ENCODE measurements at places on chromosomes 12 and 14. TPM values are rescaled to one million over a fixed set of nuclear protein-coding genes. Genes with fewer than 3 reads are reported as not detected.

DNA sequence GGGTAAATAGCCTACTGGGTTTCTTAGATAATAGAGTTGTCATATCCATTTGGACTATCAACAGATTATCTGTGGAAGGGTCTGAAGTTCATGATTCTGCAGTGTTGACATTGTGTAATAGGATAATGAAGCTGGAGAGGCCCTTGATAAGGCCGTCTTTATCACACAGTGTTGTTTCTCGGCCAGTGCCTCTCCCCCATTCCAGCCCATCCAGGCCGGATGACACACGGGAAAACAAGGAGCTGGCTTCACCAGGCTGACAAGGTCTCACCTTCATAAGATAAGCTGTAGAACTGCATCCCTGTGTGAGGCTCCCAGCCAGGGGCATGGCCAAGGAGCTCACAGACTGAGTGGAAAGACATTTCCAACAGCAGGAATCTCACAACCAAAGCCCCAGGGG, 8.7 kb upstream of the EML1 start:
- no peak for DNase-seq

DNA sequence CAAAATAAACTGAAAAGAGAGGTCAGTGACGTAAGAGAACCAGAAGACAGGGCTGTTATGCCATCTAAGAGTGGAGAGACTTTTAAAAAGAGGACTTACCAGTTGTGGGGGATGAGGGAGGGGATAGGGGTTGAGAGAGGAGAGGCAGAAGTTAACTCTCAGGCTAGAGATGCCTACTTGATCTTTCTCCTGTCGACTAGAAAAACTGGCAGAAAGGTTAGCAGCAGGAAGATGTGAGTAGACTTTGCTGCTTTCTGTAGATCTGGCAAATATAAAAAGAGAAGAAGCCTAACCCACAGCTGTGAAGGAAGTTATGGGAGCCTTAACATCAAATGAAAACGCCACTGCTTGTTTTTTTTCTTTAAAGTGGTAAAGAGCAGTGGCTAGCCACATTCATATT, 10.7 kb downstream of the CREBL2 start:
- no peak for DNase-seq

DNA sequence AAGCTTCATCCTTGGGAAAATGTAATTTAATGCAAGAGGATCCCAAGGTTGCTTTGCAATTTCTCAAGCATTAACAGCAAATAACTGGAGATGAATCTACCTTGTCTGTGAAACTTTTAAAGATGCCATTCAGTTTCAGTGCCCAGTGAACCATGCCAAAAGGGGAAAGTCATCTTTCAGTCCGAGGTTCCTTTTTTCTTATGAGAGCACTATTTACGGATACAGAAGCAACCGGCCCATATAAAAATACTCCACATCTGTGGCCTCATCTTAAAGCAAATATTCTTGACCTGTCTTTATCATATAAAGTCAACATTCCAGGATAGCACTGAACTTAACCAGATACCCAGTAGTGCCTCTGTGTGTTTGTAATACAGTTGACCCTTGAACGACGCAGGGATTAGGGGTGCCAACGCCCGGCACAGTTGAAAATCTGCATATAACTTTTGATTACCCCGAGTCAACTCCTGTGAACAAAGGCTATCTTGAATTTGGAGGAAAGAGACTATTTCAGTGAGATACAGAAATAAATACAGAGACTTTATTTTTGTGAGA, 209.4 kb downstream of the PCNX1 start:
- peak; percentile 21 for DNase-seq

DNA sequence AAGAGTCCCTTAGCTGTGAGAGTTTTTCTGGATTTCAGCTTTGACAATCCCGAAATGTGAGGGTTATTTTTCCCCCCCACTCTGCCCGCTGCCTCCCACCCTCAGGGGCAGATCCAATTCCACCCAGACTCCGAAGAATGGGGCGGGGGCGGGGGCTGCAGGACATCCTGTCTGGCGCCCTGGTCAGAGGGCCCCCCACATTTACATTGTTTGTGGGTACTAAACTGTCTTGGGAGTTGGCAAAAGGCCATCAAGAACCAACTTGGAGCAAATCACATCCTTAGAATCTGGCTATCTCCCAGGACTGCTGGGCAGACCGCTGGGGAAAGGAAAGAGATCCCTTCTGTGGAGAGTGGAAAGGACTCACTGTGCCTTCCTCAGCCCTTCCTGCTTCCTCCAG, 2.4 kb downstream of the EMP1 start:
- no peak for DNase-seq

- DNase-seq: no peak
Measured at GRCh38 chr12:122870163-122870842, 25.6 kb downstream of the VPS37B start.

DNA sequence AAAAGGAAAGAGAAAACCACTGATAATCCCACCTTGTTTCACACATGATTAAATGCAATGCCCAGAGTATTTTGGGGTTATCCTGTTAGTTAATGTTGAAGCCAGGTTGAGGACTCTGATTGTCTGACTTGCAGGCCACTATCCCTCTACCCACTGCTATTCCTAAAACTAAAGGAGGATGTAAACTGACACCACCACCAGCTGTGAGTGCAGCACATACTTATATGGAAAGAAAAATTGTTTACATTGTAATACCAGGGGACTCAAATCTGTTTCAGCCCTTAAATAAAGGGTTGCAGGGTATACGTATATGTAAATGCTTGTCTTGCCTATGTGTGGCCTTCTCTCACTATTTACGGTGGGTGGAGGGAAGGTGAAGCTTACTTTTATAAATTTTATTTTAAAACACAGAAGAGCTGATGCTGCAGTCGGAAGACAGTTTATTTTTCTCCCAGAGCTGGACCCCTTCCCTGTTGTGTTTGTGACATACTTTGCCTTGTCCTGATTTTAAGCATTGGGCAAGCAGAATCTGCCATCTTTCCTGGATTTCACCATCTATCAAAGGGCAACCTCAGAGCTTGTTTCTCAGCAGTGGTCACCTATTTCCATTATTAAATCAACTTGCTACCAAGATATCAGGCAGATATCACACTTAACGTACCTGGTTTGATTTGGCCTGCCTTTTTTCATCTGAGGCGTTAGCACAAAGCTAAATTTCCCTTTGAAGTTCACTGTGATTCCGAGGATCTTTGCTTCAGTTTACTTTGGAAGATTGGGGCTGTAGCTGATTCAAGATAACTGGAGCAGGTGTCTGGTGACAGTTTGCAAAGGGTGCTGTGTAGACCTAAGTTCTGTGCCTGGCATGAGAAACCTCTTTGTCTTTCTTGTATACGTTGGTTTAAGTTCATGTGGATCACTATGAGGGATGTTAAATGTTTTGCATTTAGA, 25.2 kb downstream of the DAAM1 start:
- no peak for DNase-seq

Gene MYH6
- total RNA-seq: not detected

DNA sequence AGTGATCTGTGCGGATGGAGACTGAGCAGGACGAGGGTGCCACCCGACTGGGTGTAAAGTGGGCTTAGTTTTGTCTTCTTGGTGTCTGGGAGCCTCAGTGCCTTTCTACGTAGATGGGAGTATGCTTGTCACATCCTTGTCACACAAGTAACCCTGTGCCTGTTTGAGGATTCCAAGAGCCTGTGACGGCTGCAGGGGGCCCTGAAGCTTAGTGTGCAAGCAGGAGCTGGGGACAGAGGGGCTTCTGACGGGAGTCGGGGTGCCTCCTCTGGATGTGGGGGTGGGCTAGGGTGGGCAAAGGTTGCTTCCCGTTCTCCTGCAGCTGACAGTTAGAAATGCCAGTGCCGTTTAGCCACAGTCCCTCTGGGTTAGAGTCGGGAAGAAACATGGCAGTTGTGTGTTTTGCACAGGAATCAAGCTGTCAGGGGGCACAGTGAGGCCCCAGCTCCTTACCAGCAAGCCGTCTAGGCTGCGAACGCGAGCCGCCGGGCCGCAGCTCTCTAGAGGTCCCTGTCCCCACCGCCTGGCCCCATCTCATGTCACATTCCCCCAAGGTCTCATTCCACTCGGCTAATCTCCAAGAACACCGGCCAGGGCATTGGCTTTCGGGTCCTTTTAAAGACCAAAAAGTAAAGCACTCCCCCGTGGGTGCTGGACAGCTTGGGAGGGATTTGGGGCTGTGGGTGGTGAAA, 7.0 kb downstream of the RTL1 start:
- no peak for DNase-seq

Gene EML5
- 0.55 TPM for total RNA-seq

DNA sequence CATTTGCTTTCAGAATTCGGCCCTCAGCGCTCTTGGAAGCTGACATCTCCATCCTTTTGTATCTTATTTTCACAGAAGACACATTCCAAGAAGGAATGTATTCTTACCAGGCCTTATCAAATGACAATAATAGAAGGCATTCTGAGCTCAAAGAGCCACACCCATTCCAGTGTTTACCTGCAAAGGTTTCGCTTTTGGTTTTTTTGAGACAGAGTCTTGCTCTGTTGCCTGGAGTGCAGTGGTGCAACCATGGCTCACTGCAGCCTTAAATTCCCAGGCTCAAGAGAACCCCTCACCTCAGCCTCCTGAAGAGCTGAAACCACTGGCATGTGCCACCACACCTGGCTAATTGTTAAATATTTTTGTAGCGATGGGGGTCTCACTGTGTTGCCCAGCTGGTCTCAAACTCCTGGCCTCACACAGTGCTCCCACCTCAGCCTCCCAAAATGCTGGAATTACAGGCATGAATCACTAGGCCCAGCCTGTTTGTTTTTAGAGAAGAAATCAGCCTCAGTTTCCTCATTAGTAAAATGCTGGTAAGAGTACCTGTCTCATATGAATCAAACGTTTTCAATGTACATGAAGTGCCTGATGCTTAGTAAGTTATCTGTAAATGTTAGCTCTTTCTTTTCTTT, 69.2 kb downstream of the SLC6A12 start:
- DNase-seq: no peak

DNA sequence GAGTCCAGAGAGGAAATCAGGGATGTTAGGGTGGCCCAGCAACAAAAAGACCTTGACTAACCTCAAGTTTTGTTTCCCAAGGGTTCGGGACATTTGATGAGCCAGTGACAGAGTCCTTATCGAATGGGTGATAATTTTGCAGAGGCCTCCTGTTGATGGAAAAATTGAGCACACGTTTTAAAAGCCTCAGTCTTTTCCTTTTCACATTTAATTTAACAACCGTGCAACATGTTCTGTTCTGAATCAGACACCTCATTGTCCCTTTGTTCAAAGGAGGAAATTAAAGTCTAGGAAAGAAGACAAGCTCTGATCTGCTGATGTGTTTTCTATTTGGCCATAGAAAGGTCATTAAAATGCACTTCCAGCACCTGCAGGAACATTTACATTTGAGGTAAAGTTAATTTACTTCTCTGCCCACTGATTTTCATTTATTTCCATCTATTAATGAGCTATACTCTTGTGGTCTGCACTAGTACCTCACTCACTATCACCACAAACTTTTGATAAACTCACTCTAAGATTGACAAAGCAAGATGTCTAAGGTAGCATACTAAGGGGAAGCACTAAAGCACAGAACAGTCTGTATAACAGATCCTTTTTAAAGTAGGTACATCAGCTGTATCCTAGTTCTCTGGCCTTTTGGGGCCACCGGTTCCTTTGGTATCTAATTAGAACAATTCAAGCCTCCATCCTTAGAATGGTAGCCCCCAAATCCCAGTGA, 147.0 kb downstream of the RPAP3 start:
- no peak for DNase-seq

Gene TAS2R20
- 7.7 TPM for total RNA-seq

- DNase-seq: no peak
Measured at GRCh38 chr12:11876307-11876706, 194.4 kb upstream of the BCL2L14 start.

DNA sequence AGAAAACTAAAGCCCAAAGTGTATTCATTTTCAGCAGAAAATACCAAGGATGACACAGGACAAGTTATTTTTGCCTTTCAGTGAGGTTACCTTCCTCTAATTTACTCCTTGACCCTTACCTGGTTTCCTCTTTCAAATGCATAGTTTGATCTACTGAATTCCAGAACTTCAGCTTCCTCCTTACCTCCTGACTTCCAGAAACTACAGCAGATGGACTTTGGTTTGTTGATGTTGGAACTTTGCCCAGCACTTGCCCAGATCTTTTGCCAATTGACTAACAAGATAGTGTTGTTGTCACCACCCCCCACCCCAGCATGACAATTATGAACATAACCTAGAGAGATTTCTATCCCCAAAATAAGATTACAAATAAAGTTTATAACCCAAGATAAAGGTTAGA, 63.2 kb downstream of the NAV3 start:
- DNase-seq: peak; percentile 85

Gene PMEL
- total RNA-seq: 1.6 TPM

- no peak for DNase-seq
Measured at GRCh38 chr12:6262211-6262610, 48.3 kb upstream of the PLEKHG6 start.

GRCh38 chr14:48323665-48324064, 648.3 kb upstream of the MDGA2 start:
- peak; percentile 89 for DNase-seq

GRCh38 chr12:72111706-72112105, 160.5 kb upstream of the TRHDE start:
- no peak for DNase-seq

GRCh38 chr14:83706231-83706954, 1823.6 kb upstream of the FLRT2 start:
- peak; percentile 23 for DNase-seq

- DNase-seq: no peak
Measured at GRCh38 chr12:28622406-28622805, 432.1 kb downstream of the CCDC91 start.

Gene ATP5MC2
- 102 TPM for total RNA-seq

Gene GRIP1
- total RNA-seq: 32.4 TPM

GRCh38 chr12:17652436-17652835, 437.6 kb downstream of the RERGL start:
- DNase-seq: peak; percentile 63

DNA sequence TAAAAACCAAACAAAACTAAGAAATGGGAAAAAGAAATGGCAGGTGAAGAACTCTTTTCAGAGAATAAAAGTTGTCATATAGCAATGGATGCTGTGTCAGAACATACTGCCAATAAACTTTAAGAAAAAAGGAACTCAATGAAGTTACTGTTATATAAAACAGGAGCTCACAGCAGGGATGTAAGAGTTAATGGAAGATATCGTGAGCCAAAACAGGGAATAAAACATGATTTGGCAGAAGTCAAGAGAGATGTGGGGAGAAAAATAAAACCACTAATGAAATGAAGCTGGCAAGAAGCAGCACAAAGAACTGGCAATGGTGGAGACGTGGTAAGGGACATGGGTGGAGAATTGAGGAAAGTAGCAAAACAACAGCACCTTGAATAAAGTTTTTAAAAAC, 61.0 kb downstream of the TAOK3 start:
- DNase-seq: no peak

Gene ZCCHC8
- total RNA-seq: 16.5 TPM

DNA sequence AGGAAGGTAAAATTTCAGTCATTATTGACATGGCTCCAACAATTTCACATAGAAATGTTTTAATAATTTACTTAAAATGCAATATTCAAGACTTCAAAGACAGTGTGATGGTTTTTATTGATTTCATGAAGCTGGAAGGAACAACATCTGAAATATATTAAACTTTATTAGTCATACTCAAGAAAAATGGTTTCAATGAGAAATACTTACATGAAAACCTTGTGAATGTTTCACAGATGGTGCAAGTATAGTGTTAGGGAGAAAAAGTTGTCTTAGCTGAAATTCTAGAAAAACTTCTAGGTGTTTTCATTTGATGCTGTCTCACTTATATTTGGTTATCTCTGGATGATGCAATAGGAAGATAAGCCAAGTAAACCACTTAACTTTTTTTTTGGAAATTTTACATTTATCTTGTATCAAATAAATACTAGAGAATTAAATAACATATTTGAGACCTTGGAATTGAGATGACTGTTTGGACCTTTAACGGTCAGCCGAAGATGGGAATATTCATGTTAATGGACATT, 65.5 kb downstream of the PELI2 start:
- DNase-seq: no peak

Gene TMPRSS12
- not detected for total RNA-seq

- no peak for DNase-seq
Measured at GRCh38 chr12:29676676-29677075, 107.1 kb downstream of the TMTC1 start.
